T-helper 2 cell (primary cell): ENCODE measurements at places on chromosomes 12 and 14.
A peak's percentile ranks its signal among the peaks of the same experiment; 100 is the strongest.

- DNase-seq: no peak
Measured at GRCh38 chr12:55024575-55024974, 4.8 kb downstream of the NEUROD4 start.

DNA sequence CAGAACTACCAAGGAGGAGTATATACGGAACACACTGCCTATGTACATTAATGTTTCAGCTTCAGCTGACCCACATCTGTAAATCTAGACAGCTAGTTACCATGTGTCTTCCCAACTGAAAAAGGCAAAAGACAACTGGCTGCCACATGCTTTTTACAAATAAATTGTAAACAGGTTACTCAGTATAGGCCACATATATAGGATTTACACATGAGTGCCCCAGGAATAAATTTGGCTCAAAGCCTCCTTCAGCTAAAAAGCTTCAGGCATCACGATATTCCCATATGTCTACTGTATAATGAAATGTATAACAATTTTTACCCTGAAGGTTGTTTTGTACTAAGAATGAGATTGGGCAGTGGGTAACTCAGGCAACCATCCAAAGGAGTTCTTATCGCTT is 175.9 kb upstream of the BMP4 start:
- DNase-seq: no peak

- no peak for DNase-seq
Measured at GRCh38 chr12:53551889-53552291, 44.6 kb upstream of the NPFF start.

DNA sequence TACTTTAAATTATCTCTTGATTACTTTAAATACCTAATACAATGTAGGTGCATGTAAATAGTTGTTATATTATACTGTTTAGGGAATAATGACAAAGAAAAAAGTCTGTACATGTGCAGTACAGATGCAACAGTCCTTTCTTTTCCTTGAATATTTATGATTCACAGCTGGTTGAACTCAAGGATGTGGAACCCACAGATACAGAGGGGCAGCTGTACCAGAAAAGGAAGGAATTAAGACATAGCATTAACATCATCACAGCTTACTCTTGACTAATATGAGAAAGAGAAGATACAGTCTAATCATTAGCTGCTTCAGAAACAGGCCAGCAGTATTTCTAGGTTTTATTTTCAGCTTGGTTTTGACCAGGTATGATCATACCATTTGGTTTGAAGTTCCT is 34.7 kb upstream of the AP4S1 start:
- DNase-seq: no peak

DNA sequence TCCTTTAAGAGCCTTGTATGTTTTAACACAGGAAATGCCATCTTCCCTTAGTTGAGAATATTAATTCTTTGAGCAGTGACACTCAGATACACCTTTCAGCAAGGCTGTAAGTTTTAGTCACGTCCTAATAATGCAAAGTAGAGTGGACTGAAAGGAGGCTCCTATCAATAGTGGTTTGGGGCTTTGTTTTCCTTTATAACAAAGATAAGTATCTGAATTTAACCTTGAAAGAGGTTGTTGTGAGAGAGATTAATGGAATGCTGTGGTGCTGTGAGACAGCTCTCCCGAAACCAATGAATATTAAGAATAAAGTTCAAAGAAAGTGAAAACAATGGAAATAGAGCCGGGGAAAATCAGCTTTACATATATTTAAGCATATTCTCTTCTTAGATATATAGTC is 259.6 kb downstream of the ERC1 start:
- DNase-seq: no peak

DNA sequence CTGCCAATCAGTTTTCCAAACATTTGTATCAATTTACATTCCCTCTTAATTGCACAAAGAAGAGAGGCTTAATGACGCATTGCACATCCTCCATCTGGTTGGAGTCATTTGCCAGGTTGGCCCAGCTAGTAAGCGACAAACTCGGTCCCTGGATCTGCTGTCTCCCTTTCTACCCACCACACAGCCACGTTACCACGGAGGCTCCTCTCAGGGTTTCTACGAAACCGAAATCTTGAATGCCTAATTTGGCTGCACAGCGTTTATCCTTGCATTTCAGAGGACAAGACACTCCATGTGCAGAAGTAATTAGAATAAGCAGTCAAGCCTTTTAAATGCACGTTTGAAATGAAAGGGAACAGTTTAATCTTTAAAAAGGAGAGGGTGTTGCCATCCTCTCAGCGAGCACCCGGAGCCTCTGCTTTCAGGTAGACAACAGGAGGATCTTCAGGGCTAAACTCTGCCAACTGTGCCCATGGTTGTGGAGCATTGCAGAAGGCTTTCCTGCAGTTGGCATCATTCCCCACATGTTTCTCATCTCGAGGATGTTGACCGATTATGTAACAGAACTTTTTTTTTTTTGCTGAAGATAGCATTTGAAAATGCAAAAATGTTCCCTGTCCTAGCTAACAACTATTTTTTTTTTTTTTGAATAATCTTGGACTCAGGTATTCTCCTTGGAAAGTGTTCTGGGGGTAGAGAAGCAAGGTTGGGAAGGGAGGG is 37.8 kb downstream of the SLC24A4 start:
- DNase-seq: no peak

GRCh38 chr14:104600141-104600643 is 4.4 kb downstream of the TMEM179 start:
- no peak for DNase-seq

GRCh38 chr12:106149096-106149784 is 10.5 kb upstream of the NUAK1 start:
- no peak for DNase-seq

DNA sequence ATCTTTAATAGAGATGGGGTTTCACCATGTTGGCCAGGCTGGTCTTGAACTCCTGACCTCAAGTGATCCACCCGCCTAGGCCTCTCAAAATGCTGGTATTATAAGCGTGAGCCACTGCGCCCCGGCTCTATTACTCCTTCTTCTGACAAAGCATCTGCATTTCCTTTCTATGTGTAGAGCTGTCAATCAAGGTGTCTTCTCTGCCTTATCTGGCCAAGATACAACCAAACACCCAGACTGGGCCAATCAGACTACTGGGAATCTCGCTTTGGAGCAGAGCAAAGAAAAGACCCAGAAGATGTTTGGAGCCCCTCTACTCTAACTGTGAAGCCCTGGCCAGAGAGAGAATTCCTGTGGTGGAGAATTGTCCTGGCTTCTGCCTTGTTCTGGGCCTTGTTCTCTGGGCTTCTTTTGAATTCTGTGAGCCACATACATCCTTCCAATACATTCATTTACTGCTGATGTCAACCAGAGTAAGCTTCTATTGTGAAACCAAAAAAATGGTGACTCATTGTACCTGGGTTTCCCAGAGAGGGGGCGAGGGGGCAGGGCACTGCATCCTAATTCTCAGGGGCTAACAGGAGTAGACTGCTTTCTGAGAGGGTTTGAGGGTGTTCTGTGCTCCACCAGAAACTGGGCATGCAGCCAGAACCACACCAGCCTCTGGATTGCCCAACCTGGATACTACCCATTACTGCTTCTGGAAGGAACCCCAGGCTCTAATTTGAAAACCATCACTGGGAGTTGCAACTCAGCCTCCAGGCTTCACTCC is 18.8 kb upstream of the FLVCR2 start:
- DNase-seq: no peak

DNA sequence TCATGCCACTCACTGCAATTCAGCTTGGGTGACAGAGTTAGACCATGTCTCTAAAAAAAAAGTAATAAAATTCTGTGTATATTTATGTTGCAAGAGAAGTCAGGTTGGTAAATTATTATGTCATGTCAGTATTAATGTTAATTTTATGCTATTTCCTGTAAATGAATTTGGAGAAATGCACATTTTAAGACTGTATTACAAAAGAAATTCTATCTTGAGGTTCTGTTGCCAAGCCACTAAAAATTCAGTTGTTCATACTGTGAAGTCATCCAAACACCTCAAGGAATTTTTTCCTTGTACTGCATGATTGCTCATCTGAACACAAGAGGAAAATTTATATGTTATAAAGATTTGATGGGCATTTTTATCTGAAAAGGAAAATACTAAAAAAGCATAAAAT is 23.3 kb upstream of the HMGA2 start:
- DNase-seq: no peak

DNA sequence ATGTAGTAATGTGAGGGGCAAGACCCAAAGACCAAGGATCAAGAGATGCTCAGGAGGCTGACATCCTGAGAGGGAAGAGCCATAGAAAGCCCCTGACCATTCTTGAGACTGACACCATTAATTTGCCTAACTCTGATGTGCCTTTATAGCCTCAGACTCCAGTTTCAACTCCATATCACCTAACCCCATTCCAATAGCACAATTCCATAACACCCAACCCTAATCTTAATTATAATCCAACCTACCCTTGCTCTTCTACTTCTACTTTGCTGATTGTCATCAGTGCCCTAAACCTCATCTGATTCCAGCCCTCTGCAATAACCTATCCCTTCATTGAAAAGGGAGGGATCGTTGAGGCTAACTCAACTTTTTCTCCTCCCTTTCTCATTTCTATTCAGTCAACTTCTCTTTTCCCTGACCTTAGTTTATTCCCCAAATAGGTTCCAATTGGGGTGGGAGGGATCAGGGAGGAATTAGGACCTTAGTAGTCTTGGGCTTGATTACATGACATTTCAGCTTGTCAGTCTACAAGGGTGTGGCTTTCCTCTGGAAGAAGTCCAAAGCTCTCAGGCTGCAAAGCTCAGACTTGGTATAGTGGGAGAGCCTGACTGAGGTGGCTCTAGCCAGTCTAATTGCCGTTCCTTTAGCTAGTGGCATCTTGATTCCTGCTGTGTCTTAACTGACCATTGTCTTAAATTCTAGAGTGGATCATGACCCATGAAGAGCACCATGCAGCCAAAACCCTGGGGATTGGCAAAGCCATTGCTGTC is 3.1 kb downstream of the PFKM start:
- DNase-seq: no peak

- DNase-seq: no peak
Measured at GRCh38 chr14:102999227-102999895, 58.0 kb downstream of the CDC42BPB start.

- DNase-seq: no peak
Measured at GRCh38 chr12:110317911-110318310, 36.9 kb downstream of the ATP2A2 start.

DNA sequence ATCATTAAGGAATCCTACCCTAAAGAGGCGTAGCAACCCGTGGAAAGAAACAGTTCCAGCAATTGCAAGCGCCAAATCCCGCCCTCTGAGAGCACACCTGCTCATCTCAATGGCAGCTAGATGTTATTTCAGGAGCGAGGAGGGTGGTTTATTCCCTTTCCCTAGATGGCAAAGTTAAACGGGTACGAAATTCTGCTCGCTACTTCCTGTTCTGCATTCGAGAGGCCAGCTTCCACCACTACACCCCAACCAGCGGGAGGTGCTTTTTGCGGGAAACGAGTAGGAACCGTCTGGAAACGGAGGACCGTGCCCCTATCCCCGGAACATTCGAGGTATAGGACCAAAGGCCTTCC is 536 bp downstream of the VPS29 start:
- peak; percentile 46 for DNase-seq

DNA sequence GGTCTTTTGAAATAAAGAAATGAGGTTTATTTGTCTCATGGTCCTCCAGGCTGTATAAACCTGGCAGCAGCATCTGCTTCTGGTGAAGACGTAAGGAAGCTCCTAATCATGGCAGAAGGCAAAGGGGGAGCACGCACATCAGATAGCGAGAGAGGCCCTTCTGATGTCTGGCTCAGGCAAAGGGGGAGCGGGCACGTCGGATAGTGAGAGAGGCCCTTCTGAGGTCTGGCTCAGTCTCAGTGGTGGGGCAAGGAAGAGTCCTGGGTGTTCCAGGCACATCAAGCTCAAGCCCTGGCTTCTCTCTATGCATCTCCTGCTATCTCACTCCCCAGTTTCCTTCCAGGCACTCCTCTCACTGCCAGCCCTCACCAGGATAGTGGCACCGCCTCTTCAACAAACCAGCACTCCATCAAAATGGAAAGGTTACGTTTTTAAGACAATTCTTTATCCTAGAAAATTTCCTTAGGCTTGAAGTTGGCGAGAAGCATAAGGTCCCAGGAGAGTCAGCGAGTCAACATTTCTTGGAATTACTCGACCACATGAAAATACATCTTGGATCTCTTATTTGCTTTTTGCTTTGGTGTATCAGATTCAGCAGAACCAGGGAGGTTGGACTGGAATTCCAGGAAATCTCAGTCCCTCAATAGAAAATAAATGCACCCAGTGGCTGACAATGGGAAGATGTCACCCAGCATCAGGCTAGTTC is 189.6 kb upstream of the TMEM132C start:
- no peak for DNase-seq

- peak; percentile 47 for DNase-seq
Measured at GRCh38 chr12:68223067-68223747, 2.4 kb downstream of the IL26 start.

- no peak for DNase-seq
Measured at GRCh38 chr12:19847294-19848059, 408.2 kb downstream of the AEBP2 start.

DNA sequence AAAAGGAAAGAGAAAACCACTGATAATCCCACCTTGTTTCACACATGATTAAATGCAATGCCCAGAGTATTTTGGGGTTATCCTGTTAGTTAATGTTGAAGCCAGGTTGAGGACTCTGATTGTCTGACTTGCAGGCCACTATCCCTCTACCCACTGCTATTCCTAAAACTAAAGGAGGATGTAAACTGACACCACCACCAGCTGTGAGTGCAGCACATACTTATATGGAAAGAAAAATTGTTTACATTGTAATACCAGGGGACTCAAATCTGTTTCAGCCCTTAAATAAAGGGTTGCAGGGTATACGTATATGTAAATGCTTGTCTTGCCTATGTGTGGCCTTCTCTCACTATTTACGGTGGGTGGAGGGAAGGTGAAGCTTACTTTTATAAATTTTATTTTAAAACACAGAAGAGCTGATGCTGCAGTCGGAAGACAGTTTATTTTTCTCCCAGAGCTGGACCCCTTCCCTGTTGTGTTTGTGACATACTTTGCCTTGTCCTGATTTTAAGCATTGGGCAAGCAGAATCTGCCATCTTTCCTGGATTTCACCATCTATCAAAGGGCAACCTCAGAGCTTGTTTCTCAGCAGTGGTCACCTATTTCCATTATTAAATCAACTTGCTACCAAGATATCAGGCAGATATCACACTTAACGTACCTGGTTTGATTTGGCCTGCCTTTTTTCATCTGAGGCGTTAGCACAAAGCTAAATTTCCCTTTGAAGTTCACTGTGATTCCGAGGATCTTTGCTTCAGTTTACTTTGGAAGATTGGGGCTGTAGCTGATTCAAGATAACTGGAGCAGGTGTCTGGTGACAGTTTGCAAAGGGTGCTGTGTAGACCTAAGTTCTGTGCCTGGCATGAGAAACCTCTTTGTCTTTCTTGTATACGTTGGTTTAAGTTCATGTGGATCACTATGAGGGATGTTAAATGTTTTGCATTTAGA is 25.2 kb downstream of the DAAM1 start:
- no peak for DNase-seq
